ENCODE measurements at places on chromosomes 2 and 18. TPM values are rescaled to one million over a fixed set of nuclear protein-coding genes. Genes with fewer than 3 reads are reported as not detected.

Gene IL1RL2
- polyA plus RNA-seq: not detected

DNA sequence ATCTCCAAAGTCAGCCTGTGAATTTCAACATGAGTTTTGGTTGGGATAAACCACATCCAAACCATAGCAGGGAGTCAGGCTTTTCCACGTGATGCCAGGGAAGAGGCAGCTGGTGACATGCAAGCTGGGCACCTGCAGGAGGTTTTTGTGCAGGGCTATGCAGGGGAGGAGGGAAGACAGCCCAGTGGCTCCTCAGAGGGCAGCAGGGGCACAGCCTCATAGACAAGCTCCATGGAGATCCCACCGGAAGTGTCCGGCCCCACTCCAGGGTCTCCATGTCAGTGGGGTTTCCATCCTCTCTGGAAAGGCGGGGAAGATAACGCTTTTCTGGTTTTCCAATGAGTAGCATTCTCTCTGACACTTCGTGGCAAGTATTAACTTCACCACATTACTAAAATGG, 135.6 kb upstream of the TPO start:
- DNase-seq: no peak

DNA sequence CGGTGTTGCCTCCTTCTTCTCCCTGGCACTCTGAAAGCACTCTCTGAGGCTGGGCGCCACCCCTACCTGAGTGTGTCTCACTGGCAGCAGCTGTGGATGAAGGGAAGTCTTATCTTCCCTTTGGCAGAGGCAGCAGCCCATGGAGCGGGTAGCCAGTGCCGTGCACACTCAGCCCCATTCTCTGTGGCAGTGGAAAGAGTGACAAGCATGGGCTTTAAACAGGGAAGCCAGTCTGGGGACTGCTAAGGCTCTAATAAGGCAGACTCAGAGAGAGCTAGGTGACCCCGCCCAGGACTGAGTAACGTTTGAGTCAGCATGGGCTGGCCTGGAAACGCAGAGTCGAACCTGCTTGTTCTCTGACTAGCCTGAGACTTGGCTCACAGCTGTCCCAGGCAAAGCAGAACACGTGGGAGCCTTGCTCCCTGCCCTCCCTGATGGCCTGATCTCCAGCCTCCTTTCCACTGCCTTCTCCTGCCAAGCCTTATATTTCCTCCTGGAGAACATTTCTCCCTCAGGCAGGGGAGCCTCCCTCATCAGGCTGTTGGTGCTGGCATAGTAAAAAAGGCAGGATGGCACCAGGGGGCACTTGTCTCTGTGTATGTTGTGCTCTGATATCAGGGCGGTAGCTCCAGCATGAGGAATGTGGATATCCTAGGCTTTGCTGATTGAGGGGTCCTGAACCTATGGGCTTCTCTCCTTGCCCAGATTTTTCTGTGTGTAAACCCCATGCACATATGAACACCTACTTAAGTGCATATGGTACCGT, 93.9 kb upstream of the LGALSL start:
- DNase-seq: no peak

Gene FAM110C
- 0.15 TPM for polyA plus RNA-seq

- no peak for DNase-seq
These were observed 37.6 kb upstream of the SLC4A10 start for GRCh38 chr2:161586517-161587167.

GRCh38 chr2:33617989-33618388, 18.9 kb upstream of the FAM98A start:
- no peak for DNase-seq

DNA sequence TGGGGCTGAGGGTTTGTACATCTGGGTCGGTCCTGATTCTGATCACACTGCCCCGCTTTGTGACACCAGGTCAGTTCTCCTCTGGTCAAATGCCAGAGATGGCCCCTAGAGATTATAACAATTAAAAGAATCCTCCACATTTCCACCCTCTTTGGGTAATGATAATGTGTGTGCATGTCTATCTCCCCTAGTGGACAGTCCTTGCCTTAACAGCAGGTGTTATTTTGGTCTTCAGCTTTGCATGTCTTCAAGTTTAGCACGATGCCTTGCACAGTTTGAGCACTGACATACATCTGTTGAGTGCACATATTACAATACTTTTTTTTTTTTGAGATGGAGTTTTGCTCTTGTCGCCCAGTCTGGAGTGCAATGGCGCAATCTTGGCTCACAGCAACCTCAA, 25.7 kb upstream of the COX7A2L start:
- no peak for DNase-seq

Gene IL36RN
- not detected for polyA plus RNA-seq

Data from CD8-positive, alpha-beta memory T cell (primary cell).